ENCODE measurements at places on chromosomes 4 and X.

DNA sequence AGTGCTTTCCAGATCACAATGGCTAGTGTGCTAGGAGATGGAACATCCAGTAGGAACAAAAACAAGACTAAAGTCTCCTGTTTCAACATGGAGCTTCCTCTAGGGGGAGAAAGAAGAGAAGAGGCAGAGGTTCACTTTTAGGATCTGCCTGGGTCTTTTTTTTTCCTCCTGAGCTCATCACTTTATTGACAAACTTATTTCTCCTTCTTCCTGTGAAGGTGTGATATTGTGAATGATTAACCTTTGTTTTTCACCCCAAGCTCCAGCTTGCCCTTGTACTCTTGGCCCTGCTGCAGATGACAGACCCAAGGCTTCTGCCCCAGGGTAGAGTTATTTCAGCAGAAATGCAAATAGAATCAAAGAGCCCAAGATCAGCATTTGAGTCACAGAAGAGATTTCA, 13.5 kb downstream of the PAGE4 start:
- no peak for DNase-seq

DNA sequence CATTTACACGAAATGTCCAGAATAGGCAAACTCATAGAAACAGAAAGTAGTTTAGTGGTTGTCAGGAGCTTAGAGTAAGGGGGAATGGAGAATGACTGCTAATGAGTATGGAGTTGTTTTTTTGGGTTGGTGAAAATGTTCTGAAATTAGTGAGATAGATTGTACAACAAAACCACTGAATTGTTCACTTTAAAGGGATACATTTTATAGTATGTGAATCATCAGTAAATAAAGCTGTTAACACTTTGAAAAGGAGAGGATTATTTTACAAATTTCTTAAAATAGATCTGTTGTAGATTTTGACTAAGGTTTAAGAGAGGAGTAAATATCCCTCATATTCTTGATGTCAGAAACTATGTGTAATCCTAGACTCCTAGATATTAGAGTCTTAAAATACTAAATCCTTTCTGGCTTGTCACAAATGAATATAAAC, 82.7 kb downstream of the RAPGEF2 start:
- no peak for DNase-seq

GRCh38 chr4:153622778-153623240, 61.3 kb upstream of the TLR2 start:
- no peak for DNase-seq

- no peak for DNase-seq
Observed at GRCh38 chr4:120874792-120875774, 47.4 kb downstream of the PRDM5 start.

DNA sequence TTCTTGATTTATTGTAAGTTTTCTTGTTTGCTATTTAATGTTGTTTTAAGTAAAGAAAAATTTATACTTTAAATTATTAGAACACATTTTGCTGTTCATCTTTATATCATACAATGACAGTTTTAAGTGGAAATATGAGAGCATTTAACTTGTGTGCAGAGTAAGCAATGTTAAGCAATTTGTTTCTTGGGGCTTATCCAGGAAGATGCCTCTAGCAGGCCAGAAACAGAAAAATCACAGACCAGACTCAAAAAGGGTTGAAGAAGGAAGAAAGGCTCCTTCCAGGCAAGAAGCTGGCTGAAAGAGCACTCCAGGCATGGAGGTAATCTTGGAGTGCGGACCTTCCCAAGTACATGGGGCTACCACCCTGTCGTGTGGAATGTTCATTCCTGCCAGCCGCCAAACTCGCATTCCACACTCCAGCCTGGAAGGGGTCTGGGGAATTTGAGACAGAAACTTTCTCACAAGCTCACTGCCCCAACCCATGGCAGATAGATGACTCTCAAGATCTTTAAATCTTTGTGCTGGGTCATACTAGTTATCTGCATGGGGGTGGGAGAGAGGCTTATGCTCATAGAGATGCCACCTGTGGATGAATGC, 1521.3 kb upstream of the AGA start:
- no peak for DNase-seq

DNA sequence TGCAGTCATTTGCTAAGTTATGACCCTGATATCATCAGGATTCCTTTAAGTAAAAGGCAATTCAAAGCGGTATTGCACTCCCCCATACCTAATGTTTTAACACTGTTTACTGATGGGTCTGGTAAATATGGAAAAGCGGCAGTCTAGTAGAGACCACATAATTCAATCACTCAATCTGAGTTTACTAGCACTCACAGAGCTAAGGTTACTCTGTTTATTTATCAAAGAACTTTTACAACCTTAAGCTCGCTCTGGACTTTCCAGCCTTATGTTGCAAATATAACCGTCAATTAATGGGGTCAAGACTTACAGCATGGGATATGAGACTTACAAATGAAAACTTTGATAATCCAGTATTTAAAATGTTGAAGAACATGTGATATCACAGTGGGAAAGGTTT, 124.5 kb upstream of the ZCCHC13 start:
- no peak for DNase-seq

DNA sequence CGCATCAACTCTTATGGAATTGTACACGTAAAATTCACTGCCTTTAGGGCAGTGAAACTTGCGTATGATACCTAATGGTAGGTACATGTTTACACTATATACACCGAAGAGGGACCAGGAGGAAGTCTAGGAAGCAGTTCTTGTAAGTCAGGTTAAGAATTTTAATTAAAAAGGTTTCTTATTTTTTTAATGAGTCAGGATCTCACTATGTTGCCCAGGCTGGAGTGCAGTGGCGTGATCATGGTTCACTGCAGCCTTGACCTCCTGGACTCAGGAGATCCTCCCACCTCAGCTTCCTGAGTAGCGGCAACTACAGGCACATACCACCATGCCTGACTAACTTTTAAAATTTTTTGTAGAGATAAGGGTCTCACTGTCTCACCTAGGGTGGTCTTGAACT, 6.6 kb downstream of the NUDT9 start:
- DNase-seq, result no peak

GRCh38 chr4:147096667-147097604, 151.3 kb upstream of the TTC29 start:
- no peak for DNase-seq

DNA sequence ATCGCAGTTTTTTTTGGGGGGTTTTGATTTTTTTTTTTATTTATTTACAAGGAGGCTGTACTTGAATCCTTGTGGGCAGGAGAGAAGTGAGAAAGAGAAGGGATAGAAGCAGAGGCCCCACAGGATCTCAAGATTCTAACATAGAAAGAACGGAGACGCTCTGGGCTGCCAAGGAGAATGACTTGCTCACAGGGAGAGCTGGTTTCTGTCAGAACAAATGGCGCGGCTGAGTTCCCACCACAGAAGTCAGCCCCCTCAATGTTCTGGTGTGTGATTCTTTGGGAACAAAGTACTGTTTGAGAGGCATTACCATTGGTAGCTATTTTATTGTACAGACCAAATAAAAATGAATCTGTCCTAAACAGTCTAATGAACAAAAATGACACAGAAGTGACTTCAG, 80.6 kb downstream of the ATXN3L start:
- DNase-seq, result no peak

- DNase-seq, result no peak
Observed at GRCh38 chrX:48035891-48036290, 29.1 kb downstream of the SPACA5 start.

DNA sequence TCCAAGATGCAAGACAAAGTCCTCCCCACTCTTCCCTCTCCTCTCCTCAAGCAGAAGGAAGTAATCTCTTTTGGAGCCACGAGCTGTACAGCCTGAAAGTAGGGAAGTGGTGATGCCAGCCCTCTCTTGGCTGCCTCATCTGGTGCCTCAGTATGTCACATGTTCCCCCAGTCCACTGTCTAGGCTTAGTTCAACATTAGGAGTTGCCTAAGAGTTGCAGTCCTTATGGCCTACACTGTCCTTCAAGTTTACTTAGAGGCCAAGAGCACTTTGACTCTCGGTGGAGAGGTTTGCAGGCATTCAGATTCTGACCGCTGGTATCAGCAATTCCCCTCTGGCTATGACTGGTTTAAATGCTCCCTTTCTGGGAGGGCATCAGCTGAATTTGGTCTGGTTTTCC, 735.6 kb downstream of the GLUD2 start:
- DNase-seq, result no peak

GRCh38 chr4:42458657-42459056, 61.4 kb downstream of the SHISA3 start:
- DNase-seq, result no peak

DNA sequence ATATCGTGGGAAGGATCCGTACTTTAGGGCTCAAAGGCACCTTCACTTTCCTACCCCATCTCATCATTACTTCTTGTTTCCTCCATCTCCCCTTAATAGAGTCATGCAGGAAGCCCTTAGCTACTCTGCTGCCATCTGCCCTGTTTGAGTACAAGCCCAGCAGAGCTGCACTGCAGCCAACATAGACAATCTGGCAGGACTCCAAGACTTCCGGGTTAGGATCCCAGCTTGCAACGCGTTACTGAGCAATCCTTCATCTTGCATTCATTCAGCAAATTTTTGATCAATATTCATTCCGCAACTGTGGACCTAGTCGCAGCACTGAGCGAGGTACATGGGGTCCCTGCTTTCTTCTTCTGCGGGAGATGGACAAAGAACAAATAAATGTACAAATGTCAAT, 344.9 kb downstream of the BCOR start:
- DNase-seq, result no peak

DNA sequence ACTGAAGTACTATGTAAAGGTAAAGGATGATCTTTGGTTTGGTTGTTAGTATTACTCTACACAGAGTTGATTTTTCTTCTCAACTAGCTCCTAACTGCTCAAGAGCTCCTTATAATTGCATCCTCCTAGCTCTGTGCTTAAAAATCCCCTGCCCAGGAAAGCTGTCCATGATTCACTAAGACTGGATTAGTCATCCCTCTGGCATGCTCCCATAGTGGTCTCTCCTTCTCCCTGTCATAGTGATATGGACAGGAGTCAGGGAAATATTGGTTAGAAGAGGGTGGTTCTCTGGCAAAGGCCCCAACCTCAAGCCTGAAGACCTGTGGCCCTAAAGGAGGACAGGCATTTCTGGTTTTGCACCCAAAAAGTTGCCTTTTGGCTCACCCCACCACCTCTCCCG, 242.3 kb upstream of the KCNIP4 start:
- no peak for DNase-seq

- no peak for DNase-seq
Observed at GRCh38 chr4:33649015-33649414, 2595.3 kb downstream of the ARAP2 start.

DNA sequence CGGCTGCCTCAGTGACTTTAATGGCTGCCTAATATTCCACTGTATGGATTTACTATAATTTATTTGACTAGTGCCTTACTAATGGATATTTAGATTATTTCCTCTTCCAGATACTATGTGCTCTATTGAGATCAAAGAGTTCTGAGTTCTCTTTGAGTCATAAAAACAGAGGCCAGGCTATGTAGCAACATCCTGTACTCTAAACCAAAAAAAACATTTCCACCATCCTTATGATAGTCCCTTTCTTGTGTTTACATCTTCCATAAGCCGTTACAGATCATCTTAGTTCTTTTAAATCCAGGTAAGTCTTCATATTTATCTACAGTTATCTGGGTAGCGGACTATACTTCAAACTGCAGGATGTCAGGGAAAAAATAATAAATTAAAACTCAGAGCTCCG, 56.6 kb upstream of the TMEM184C start:
- no peak for DNase-seq

GRCh38 chr4:128757712-128758111, 51.8 kb upstream of the JADE1 start:
- DNase-seq, result no peak

- DNase-seq, result peak; percentile 66
Observed at GRCh38 chrX:153609917-153610835, 11.2 kb upstream of the CCNQ start.

DNA sequence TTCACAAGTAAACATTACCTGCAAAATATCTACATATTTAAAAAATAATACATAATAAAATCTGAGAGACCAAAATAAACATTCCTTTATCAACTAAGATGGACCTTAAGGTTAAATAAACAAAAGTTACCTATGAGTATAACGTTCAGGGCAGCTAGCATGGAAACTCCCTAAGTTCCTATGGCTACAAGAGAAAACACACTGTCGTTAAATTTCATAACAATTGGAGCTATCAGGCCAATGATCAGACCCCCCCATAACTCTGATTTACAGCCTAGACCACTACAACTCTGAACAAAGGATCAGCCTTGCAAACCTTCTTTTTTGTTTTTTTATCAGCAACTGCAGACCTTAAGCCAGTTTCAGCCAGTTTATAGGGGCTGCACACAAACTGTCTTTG, 1418.4 kb downstream of the PCDH18 start:
- no peak for DNase-seq

- DNase-seq, result no peak
Observed at GRCh38 chrX:3582451-3582850, 131.0 kb downstream of the PRKX start.

GRCh38 chrX:119089619-119090018, 16.8 kb downstream of the CT47C1 start:
- no peak for DNase-seq

DNA sequence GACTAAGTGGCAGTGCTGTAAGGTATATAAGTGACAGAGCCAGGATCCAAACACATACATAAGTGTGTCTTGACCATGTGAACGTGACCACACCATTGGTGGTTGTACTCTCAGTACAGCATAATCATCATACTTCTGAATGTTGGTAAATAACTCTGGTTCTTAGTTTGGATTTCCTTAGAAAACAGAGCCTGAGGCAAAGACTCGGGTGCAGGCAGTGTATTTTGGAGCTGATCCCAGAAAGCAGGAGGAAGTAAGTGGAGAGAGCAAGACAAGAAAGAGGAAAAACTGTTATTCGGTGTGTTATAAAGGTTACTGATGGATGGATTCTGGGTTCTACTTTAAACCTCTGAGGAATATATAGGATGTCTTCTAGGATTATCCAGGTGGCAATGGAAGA, 127.9 kb downstream of the SLC39A8 start:
- no peak for DNase-seq

- DNase-seq, result no peak
Observed at GRCh38 chrX:20506739-20507138, 240.0 kb upstream of the RPS6KA3 start.

DNA sequence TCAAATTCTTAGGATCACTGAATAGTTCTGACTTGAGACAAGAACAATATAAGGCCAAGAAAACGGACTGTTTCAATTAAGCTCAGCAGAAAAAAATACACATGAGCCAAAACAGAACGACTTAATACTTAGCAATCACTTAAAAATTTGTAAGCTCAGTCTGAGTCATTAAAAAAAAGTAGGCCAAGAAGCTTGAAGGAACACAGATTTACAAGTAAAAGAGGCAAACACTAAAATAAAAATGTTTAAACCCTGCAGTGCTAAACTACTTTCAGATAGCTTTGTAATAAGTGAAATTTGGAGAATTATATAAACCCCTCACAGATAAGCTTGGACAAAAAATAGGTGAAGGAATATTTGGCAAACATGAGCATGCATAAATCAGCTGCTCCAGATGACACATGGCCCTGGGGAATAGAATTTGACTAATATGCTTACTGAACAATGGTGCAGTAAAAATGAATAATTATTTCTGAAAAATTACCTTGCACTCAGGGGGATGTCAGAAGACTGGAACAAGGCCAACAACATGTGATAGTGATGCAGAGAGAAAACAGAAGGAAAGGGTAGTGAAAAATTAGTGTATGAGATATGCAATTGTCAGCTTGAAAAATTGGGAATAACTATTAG, 49.6 kb downstream of the LNX1 start:
- DNase-seq, result no peak

Data from activated T-helper 9 cell treated with anti-CD3 and anti-CD28 coated beads, Interleukin-2, amount 50 U/mL, for 16 hours (primary cell).